M059J (cell line): ENCODE measurements at places on chromosomes 6 and 20.

GRCh38 chr6:107812234-107812769, 11.8 kb downstream of the SCML4 start:
- DNase-seq: no peak

GRCh38 chr20:8855315-8855714, 213.6 kb upstream of the PLCB4 start:
- DNase-seq: peak; percentile 78

DNA sequence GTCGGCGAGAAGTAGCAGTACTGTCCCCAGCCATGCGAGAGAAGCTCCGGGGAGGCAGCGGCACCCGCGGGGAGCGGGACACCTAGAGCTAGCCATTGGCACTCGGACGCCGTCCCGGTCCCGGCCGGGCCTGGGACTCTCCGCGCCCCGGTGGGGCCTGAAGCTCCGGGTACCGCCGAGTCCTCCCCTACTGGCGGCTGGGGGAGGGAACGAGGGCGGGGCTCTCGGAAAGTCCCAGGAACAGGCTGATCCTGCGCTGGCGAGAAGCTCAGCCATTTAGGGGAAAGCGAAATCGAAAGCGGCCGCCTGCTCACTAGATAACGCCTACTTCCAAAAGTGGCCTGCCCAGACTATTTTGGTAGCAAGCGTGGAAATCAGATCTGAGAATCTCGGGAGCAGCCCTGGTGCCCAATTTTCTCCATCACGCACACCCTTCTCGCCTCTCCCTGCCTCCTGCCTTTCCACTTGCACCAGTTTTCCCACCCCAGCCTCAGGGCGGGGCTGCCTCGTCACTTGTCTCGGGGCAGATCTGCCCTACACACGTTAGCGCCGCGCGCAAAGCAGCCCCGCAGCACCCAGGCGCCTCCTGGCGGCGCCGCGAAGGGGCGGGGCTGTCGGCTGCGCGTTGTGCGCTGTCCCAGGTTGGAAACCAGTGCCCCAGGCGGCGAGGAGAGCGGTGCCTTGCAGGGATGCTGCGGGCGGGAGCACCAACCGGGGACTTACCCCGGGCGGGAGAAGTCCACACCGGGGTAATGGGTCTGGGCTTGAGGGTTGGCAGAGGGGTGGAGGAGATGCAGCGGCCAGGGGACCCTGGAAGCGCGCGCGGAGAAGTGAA, at the start of the genes PSMB9 and TAP1:
PSMB9 (plus strand) TSS at position 652 of the 835 bp plus-strand sequence; CDS start at position 690, 38 bp downstream.
TAP1 (minus strand) TSS at position 164 of the 835 bp plus-strand sequence; CDS start at position 96, 68 bp downstream.
- DNase-seq: peak; percentile 97

DNA sequence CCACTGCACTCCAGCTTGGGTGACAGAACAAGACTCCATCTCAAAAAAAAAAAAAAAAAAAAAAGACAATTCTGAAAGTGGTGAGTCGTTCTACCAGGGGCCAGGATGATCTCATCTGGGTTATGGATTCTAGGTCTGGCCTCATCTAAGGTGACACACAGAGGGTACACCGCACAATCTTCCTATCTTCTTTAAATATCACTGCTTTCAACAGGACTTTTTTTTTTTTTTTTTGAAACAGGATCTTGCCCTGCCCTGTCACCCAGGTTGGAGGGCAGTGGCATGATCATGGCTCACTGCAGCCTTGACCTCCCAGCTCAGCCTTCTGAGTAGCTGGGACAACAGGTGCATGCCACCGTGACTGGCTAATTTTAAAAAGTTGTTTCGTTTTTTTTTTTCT, 67.7 kb downstream of the SLC16A10 start:
- DNase-seq: peak; percentile 22

GRCh38 chr6:23823421-23823820, 302.6 kb upstream of the NRSN1 start:
- DNase-seq: no peak

- peak; percentile 14 for DNase-seq
Measured at GRCh38 chr6:22956029-22956681, 386.8 kb downstream of the HDGFL1 start.

- peak; percentile 12 for DNase-seq
Measured at GRCh38 chr6:166800137-166800536, 156.2 kb downstream of the RNASET2 start.

DNA sequence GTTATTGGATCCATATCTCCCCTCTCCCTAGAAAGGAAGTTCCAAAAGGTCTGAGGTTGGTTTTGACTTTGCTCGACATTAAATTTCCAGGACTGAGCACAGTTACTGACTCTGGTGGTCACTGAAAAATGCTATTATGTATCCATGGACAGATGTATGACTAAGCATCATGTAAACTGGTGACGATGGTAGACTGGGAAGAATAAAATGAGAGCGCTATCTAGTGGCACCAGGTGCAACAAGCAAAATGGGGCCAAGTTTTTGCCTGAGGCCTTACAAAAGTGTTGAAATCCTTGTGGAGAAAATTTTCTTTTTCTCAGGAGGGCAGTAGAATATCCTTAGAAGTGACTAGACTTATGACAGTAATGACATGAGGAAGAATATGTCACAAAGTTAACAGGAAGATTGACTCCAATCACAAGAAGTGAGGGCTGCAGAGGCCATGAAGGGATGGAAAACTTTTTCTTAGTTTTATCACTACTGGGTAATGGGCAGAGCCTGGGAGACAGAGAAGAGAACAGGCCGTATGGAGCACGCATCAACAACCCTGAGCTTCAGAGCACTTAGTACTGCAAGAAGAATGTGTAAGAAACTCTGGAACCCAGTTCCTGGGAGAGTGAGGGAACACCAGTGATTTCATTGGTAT, 88.9 kb upstream of the ELOVL5 start:
- DNase-seq: peak; percentile 87
